ENCODE measurements at places on chromosomes 1 and 21.

GRCh38 chr1:228923973-228924686 is 188.9 kb downstream of the RHOU start:
- DNase-seq, result no peak

- no peak for DNase-seq
Measured at GRCh38 chr21:44840771-44841170, 22.9 kb upstream of the SUMO3 start.

- no peak for DNase-seq
Measured at GRCh38 chr1:116855191-116855619, 54.5 kb upstream of the PTGFRN start.

DNA sequence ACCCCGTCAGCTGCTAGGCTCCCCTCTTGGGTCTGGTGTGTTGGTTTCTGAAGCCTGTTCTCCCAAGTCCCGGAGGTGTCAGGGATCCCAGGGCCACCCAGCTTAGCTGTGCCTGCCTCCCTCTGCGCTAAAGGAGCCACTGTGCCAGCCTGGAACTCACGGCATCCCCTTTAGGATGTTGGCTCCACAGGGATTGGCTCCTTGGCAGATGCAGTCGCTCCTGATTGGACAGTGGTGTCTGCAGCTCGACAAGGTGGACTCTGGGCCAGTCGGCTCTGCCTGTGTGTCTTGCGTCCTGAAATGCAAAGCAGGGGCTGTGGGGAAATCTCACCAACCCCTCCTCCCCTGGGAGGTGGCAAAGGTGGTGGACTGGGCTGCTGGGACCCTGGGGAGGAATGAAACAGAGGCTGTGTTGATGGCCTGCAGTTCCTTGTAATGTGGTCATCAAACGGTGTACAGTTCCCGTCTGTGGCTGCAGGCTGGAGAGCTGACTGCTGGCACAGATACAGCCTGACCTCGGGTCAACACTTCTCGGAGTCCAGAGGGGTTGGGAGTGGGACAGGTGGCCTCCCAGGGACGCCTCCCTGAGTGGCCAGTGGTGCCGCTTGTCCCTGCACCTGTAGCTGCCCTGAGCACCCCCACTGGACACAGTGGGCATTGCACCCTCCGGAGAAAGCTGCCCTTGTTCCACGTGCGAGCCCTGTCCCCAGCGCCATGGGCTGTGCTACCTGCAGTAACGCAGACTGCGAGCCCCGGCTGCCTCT is 11.5 kb upstream of the KCNAB2 start:
- peak; percentile 81 for DNase-seq

- DNase-seq, result peak; percentile 73
Measured at GRCh38 chr1:220810179-220810653, 23.5 kb downstream of the MTARC1 start.

GRCh38 chr1:43272576-43273571 is 3.1 kb downstream of the TMEM125 start:
- DNase-seq, result no peak

DNA sequence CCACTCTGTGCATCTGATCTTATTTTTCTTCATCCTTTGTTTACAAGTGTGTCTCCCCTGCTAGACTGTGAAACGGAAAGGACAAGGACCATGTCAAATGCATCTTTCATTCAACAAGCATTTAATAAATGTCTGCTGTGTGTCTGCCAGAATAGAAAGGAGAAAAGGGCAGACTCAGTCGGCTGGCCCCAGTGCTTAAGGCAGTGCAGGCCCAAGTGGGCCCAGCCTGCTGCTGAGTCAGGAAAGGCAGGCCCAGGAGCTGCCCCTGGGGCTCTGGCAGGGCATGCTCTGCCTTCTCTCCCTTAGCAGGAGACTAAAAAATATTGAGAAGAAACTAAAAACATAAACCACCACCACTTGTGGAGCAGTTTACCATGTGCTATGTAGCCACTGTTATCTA is 38.1 kb downstream of the PLEKHA6 start:
- DNase-seq, result no peak

DNA sequence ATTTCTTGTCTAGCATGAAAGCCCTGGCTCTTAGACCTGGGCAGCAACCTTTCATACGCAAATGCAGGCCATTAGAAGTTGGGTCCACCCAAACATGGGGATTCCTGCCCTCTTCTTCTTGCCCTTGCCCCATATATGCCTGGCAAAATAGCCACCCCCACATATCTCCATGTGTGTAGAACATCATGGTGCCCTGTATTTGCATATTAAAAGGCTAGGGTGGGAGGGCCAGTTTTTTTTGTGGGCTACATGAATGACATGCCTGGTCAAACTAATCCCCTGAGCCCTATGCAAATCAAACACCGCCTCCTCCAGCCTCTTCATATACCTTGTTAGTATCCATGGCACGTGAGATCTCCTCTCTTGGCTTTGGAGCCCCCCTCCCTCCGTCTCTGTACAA is 24.7 kb downstream of the MFSD2A start:
- no peak for DNase-seq

GRCh38 chr1:38305666-38306065 is 259.1 kb upstream of the POU3F1 start:
- DNase-seq, result no peak

All from HuH-7 (cell line).